Suppressor macrophage treated with lipopolysaccharide for 1 hour (primary cell): ENCODE measurements at places on chromosomes 3 and 15.
A peak's percentile ranks its signal among the peaks of the same experiment; 100 is the strongest.

- no peak for DNase-seq
Measured at GRCh38 chr15:61857169-61857829, 202.9 kb downstream of the VPS13C start.

DNA sequence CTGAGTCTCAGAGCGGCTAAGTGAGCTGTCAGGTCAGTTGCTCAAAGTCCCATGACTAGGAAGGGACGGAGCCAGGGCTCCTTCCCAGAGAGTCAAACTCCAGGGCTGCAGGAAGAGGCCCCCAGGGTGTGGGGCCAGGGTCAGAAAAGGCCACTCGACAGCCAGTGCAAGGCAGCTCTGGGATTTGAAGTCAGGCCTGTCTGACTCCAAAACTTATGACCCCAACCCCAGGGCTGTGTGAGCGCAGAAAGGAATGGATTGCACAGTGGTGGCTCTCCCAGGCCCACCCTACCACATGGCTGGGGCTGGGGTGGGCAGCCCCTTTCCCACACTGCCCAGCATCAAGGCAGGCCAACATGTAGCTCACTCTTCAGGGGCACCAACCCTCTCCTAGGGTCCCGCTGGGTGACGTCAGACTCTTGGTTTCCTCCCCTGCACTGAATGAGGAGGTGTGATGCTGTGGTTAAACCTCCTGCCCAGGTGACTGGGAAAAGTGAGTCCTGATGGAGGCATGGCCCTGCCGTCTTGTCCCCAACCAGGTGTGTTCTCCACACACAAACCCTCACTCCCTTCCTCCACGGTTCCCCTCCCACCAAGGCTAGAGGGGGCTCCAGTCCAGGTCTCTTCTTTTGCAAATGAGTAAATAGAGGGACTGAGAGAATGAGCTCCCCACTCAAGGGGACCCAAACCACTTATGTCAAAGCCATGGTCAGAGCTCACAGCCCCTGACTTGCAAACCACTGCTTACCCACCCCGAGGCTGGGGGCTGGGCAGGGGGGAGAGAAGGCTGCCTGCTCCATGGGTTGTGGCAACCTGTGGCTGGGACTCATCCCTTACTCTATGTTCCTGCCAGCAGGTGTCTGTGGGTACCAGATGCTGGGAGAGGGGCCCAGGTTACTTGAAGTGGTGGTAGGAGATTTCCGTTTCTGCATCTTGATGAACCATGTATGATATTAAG lies 23.8 kb upstream of the CORO2B start:
- no peak for DNase-seq

DNA sequence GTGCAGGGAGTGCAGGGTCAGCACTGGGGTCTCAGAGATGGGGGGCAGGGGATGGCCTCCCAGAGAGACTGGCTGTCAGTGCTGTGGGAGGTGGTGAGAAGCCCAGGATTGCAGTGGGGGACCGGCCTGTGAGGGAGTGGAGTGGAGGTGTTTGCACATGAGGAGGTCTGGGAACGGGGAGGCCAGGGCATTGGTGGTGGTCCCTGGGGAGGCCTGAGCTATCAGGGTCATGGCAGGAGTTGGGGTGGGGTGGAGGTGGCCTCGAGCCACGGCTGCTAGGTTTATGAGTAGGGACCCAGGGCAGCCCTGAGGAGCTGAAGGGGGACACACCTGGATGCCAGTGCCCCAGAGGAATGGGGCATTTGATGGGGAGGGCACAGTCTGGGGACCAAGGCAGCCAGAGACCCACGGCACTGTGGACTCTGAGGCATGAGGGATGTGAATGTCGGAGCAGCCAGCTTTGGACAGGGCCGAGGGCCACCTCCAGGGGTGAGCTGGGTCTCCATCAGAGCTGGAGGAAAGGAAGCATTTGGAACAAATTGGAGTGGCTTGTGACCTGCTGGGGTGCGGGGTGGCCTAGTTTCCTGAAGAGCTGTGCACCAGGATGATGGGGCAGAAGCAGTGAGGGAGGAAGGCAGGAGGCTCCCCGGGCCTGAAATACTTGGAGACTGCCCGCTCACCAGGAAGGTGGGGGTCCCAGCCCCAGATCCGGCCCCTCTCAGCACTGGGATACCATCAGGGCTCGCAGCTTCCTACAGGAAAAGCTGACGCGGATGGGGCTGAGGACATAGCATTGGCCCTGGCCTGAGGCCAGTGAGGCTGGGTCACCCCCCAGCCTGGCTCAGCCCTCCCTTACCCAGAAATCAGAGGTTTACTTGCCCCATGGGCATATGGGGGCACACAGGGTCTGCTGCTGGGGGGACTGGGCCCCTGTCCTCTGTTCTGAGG lies 9.5 kb upstream of the CSPG4 start:
- no peak for DNase-seq

DNA sequence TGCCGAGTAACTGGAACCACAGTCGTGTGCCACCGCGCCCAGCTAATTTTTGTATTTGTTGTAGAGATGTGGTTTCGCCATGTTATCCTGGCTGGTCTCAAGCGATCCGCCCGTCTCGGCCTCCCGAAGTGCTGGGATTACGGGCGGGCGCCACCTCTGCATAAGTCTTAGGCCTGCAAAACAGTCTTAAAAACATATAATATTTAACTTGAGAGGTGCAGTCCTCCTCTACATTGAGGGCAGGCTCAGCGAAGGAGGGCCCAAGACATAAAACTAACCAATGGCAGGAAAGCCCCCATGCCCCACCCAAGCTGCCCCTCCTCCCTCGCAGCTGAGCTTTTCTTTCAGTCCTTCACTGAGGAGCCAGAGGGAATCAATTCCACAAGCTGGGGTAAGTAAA lies at the start of gene SLC28A2:
TSS of gene SLC28A2 (plus strand) at position 347 of the 400 bp plus-strand sequence. CDS start 982 bp downstream, outside the sequence.
- DNase-seq = no peak

- DNase-seq = peak; percentile 76
Measured at GRCh38 chr15:90209591-90209990, 8.5 kb downstream of the SEMA4B start.

DNA sequence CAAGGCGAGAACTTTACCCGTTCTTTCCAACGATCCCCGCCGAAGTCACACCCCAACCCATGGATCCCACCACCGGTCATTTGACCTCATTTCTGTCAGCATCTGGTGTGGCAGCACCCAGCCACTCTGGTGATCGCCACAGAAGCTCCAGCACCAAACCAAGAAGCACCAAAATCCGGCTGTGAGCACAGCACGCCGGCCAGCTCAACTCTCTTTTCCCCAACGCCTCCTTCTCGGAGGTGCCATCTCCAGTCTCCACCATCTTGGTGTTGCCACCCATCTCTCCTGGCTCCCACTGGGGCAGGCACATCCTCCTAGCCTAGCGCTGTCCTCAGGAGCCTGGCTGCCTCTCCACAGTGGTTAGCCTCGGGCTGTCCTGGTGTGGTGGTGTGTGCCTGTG lies 6.5 kb downstream of the MUC4 start:
- no peak for DNase-seq
